ENCODE measurements at places on chromosomes 7 and 10.

DNA sequence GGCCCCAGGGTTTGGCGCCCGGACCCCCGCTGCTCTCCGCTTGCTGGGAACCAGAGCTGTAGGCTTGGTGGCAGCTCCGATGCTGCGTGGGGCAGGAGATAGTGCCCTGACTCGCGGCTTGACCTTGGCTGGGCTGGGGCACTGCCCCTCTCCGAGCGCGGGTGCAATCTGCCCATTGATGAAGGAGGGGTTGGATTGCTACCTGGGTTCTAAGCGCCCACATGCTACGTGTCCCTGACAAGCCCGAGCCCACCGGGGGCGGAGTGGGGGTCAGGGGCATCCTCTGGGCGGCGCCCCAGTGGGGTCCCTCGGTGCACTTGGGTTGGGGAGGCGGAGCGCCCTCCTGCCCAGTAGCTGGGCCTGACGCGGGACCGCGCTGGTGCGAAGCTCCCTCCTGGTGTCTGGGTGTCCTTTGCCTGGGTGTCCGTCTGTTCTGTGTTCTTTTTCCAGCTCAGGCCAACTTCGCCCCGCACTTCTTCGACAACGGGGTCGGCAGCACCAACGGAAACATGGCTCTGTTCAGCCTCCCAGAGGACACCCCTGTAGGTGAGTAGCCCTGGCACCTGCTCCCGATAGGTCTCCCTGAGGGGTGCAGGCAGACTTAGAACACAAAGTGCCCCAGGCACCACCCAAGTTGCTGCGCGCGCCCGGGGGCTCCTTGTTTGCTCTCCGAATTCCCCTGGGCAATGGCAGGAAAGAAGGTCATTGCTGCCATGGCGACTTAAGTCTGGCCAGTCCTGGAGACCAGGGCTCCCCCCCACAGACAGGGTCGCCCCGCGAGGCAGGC is 900 bp downstream of the CDHR1 start:
- no peak for DNase-seq

DNA sequence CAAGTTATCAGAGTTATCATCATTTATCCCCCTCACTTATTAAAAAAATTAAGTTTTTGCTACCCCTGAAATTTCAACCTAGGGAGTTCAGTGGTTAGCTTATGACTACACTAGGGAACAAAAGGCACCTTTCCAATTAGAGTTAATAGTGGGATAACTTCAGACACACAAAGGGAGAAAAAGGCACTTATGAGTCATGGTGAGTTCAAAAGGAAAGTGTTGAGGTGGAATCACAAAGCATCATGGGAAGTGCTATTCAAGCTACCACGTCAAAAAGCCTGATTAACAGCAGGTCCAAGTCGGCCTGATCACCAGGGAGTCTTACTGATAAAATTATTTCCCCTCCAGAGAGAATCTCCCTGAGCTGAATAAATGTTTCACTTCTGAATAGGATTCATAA is 165.7 kb downstream of the C7orf25 start:
- DNase-seq = no peak

GRCh38 chr10:110597476-110597875 is 30.0 kb downstream of the SMC3 start:
- DNase-seq = no peak

- no peak for DNase-seq
Measured at GRCh38 chr10:67780759-67781538, 57.0 kb downstream of the DNAJC12 start.

DNA sequence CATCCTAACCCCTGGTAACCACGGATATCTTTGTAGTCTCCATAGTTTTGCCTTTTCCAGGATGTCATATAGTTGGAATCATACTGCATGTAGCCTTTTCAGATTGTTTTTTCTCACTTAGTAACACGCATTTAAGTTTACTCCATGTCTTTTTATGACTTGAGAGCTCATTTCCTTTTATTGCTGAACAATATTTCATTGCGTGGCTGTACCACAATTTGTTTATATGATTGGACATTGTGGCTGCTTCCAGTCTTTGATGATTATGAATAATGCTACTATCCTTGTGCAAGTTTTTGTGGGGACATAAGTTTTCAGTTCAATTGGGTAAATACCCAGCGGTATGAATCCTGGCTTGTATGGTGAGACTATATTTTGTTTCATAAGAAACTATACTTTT is 60.8 kb downstream of the AOAH start:
- DNase-seq = no peak

DNA sequence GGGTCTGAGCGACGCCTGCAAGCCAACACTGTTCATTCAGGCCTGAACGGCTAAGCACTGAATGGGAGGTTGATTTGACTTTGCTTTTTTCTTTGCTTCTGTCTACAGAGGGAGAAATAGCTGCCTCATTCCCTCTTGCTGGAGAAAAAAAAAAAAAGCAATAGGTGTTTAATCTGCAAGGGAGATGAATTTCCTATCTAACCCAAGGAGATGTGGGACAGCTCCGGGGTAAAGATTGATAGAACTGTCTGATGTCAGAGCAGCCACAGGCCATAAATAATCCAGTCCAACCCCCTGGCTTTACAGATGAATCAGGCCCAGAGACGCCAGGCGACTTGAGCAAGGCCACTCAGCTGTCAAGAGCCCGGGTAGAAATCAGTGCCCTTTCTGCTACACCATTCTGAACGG is 168.0 kb downstream of the ARHGAP12 start:
- DNase-seq = no peak

- DNase-seq = no peak
Measured at GRCh38 chr7:26183545-26184280, 16.8 kb downstream of the HNRNPA2B1 start.

GRCh38 chr10:24456322-24456721 is 247.4 kb downstream of the KIAA1217 start:
- DNase-seq = peak; percentile 44

DNA sequence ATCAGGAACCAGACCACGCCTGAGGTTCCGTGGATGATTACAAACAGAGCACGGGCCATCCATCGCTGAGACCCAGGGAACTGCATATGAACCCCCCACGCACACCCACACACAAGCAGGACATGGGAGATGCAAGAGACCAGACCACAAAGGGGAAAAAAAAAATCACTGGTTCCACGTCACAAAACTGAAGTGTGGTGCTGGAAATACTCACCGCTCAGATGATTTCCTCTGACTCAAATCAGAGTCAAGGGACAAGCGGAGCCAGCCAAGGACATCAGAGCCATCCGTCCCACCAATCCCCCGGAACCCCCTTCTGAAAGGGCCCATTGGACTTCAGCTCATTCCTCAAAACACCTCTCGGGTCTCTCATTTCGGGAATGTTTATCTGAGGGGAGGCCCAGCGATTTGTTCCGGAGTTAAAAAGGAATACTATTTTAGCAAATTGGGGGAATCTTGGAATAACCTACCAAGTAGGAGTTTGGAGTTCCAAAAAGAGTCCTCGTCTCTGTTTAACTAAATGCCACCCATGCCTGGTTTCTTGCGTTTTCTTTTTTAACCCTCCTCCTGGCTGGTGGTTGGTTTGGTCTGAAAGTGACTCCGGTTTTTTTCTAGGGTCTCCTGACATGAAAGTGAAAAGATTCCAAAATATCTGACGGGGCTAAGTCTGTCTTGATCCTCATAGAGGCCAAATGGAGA is 15.0 kb downstream of the SNX8 start:
- peak; percentile 57 for DNase-seq

GRCh38 chr10:71643904-71644303 is 75.7 kb downstream of the C10orf105 start:
- DNase-seq = no peak

GRCh38 chr10:18005781-18006456 is 54.2 kb downstream of the SLC39A12 start:
- no peak for DNase-seq

DNA sequence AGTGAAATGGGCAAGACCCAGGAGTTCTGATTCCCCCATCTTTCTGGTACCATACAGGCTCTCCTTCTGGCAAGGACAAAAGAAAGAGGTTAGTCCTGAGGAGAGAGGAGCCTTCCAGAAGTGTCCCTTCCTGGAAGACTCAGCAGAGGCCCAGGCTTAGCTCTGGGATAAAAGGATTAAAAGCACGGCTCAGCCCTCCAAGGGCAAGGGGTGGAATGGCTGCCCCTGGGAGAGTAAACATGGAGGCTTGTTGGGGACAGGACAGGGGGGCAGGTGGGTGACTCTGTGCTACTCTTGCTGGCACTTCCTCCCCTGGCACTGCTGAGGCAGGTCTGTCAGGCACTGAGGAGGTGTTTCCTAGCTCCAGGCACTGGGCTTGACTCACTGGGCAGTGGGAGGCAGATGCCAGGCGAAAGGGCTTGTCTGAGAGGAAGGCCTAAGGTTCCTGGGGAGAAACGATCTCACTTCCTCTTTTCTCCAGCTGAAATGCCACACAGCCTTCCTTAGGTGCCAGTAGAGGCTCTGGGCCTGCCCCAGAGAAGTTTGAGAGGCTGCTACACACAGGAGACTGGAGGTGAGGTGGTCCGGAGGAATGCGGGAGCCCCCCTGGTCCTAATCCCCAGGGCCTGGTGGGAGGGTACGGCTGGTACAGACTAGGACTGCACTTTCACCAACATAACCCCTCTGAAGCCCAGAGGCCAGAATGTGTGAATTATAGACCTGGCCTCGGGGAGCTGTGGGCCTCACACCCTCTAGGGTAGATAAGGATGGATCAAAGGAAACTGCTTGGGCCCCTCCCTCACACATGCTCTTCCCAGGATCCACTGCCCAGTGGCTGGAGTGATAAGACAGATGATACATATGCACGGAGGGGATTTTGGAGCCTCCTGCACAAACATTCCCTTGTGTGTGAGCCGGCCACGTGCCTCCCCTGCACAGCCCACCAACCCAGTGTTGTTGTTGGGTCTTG is 63.2 kb upstream of the PODXL start:
- no peak for DNase-seq

- DNase-seq = peak; percentile 12
Measured at GRCh38 chr10:63265222-63265617, 132.1 kb downstream of the NRBF2 start.

GRCh38 chr7:20958572-20958971 is 171.9 kb upstream of the SP8 start:
- DNase-seq = no peak

- peak; percentile 89 for DNase-seq
Measured at GRCh38 chr10:46523962-46524471, 32.4 kb downstream of the GPRIN2 start.

- DNase-seq = no peak
Measured at GRCh38 chr7:149100821-149101220, 10.3 kb upstream of the ZNF786 start.

DNA sequence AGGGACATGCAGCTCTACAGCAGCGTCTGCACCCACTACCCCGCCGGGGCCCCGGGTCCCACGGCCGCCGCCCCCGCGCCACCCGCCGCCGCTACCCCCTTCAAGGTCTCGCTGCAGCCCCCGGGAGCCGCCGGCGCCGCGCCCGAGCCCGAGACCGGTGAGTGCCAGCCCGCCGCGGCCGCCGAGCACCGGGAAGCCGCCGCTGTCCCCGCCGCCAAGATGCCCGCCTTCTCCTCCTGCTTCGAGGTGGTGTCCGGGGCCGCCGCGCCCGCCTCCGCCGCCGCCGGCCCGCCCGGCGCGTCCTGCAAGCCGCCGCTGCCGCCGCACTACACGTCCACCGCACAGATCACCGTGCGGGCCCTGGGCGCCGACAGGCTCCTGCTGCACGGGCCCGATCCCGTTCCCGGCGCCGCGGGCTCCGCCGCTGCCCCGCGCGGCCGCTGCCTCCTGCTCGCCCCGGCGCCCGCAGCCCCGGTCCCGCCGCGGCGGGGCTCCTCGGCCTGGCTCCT is 631 bp downstream of the OTUD1 start:
- DNase-seq = no peak

GRCh38 chr10:33524966-33525365 is 190.5 kb upstream of the NRP1 start:
- no peak for DNase-seq

GRCh38 chr10:2610946-2611345 is 456.4 kb upstream of the PFKP start:
- no peak for DNase-seq

DNA sequence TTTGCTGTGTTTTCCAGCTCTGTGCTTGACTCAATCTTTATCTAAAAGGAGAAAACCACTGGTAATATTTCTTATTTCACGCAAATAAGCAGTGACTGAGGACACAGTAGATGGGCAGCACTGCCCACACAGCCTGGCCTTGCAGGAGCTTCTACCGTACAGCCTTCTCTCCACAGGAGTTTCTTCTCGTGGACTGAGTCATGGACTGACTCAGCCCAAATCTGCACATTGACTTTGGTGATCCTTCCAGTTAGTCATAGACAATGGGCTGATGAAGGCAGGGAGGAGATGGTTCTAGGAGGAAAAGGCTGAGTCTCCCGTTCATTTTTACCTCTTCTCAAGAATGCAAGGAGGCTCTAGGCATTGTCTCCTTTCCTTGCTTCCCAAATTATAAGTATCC is 200.7 kb downstream of the RAPGEF5 start:
- DNase-seq = peak; percentile 63

DNA sequence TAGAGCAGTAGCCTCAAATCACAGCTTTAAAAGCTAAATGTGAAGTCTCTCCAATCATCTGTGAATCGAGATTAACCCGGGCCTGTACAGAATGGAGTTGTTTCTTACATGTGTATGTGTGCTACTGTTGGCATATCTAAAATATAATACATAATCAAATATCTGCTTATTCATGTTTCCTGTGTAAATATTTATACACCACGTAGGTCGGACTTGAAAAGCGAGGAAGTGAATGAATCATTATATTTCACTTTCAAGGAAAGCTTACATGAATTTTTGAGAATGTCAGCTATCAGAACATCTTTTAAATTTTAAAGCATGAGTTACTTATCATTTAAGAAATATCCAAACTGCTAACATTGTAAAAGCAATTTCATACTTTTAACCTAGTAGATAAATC is 233.3 kb downstream of the SLC25A13 start:
- DNase-seq = no peak

GRCh38 chr7:152735443-152736004 is 24.0 kb upstream of the ACTR3B start:
- peak; percentile 16 for DNase-seq

Measured in hepatic stellate cell (primary cell).